ENCODE measurements at places on chromosomes 1 and 21.

DNA sequence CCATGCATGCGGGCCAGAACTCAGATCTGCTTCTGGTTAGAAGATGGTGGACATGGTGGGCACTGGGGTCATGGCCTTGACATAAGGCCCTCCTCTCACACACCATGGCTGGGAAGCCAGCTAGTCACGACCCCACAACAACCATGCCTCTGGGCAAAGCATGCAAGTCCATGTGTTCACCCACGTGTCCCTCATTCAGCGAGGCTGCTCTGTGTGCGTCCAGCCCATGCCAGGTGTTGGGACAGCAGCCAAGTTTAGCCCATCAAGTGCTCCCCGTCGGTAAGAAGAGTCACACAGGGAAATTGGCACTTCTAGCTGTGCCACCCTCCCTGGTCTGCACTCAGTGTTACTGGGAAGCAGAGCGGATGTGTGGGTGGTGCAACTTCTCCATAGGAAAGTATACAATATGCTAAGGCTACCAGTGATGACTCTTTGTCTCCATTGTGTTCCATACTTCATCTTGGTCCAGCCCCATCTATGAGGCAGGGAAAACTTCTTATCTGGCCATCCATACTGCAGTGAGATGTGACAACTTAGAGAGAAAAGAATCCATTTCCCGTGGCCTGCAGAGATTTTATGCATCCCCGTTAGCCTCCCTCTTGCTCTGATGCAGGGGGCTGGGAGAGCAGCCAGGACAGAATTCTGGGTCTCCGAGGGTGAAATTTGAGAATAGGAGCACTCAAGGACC is 198.0 kb downstream of the GRIK3 start:
- no peak for DNase-seq

GRCh38 chr1:18246543-18246942 is 138.9 kb downstream of the IGSF21 start:
- DNase-seq = no peak

GRCh38 chr1:206971029-206971655 is 882 bp upstream of the FCAMR start:
- no peak for DNase-seq

GRCh38 chr1:238672262-238672661 is 714.1 kb upstream of the CHRM3 start:
- no peak for DNase-seq

DNA sequence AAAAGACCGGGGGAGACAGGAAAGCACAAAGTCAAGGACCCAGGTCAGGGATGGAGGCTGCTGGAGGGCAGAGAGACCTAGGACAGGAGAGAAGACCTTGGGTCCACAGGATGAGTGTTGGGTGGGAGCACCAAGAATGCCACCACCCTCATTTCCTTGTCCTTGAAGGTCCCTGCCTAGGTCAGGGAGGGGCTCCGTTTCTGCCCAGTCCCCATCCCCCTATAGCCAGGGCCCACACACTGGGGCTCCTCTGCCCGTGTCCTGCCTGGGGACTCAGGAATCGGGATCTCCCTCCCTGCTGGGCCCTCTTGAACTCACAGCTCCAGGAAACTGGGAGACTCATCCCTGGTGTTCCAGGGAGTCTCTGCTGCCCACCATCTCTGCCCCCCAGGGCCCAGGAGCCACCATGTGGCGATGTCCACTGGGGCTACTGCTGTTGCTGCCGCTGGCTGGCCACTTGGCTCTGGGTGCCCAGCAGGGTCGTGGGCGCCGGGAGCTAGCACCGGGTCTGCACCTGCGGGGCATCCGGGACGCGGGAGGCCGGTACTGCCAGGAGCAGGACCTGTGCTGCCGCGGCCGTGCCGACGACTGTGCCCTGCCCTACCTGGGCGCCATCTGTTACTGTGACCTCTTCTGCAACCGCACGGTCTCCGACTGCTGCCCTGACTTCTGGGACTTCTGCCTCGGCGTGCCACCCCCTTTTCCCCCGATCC is 584 bp downstream of the TINAGL1 start:
- no peak for DNase-seq

DNA sequence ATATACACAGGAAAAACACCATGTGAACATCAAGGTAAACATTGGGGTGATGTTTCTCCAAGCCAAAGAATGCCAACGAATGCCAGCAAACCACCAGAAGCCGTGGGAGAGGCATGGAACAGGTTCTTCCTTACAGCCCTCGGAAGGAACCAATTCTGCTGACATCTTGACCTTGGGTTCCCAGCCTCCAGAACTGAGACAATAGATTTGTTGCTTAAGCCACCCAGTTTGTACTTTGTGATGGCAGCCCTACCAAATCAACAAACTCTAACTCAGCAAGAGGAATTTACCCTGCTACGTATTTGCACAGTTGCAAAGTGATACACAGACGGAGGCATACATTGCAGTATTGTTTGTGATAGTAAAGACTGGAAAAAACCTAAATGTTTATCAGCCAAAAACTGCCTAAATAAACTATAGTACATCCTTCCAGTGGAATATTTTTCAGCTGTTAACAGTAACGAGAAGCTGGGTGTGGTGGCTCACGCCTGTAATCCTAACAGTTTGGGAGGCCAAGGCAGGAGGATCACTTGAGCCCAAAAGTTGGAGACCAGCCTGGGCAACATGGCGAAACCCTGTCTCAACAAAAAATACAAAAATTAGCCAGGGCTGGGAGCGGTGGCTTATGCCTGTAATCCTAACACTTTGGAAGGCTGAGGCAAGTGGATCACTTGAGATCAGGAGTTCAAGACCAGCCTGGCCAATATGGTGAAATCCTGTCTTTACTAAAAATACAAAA is 12.5 kb upstream of the ZC3H12A start:
- no peak for DNase-seq

DNA sequence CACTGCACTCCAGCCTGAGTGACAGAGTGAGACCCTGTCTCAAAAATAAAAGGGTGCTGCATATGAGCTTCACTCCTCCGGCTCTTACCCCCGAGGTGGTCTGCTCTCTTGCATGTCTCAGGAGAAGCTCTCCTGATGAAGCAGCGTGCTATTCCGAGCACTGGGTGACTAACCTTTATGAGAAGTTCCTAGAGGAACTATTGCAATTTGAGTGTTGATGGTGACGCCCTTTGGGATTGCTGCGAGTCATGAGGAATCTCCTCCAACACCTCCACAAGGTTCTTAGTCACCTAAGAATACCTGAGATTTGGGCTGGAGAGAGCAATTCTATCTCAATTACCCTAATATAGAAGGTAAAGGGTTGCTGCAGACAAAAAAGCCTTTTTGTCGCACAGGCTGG is 40.8 kb upstream of the TINAGL1 start:
- no peak for DNase-seq

GRCh38 chr1:52423055-52423454 is 18.7 kb downstream of the PRPF38A start:
- DNase-seq = no peak

- peak; percentile 51 for DNase-seq
These were observed 35.5 kb downstream of the SH3GLB1 start for GRCh38 chr1:86739648-86740509.

DNA sequence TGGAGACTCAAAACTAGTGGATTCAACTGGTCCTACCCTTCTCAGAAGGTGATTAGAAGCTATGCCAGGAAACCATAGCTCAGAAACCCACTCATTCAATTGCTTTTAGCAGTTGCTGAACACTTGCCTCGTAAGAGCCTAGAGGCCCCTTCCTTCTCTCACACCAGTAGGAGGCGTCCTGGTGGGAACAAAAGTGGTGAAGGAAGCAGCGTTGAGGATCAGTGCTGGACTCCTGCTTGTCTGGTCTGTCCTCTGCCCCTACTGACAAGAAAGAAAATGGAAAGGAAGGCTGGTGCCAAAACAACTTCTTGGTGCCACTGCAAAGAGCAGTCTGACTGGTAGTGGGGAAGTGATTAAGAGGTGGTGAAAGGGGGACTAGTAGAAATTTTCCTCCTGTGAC is 269.7 kb downstream of the LMO4 start:
- DNase-seq = no peak

DNA sequence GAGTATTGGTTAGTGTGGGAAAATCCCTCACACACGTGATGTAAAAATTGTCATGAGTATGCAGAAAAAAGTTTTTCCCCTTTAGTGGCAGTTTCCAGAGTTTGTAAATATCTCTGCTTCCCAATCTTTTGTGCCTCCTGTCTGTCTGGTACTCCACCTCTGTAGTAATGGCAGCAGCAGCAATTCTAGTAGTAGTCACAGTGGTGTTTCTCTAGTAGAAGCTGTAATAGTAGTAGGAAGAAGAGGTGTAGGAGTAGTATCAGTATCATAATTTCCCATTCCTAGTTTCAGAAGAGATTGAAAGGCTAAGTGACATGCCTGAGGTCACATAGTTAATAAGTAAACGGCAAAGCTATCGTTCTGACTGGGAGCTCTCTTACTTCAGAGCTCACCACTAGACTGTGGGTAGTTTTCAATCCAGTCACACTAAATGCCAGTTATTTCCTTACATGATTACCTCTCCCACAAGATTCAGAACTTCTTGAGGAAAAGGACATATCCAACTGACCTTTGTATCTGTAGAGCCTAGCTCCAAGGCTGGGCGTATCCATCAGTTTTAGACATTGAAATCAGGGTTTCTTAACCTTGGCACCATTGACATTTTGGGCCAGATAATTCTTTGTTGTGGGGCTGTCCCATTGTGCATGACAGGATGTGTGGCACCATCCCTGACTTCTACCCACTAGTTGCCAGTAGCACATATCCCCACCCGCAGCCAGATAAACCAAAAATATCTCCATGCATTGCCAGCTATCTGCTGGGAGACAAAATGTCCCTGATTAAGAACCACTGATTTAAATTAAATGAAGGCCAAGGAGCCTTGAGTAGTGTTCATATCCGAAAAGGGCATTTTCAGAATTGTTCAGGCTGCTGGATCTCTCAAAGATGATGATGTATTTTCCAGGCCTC is 135.9 kb downstream of the FGGY start:
- DNase-seq = no peak

DNA sequence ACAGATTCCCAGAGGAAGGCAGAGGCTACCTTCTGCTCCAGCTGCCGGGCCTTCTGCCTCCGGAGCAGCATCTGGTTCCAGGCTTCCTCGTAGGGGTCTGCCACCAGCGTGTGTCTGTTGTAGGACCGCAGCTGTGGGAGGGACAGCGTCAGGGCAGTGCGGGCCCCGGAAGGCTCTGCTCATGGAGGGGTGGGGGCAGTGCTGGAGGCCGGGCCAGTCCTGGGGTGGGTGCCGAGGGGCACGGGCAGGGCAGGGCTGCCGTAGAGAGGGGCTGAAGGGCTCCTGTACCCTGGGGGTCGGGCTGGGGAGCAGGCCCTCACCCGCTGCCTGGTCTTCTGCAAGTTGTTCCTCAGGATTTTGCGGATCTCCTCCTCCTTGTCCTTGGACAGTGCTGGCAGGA is 53.2 kb downstream of the SLC9A1 start:
- DNase-seq = no peak
